ENCODE measurements at places on chromosomes 1 and 21. TPM values are rescaled to one million over a fixed set of nuclear protein-coding genes. Genes with fewer than 3 reads are reported as not detected.

NR5A2 gene
- total RNA-seq: 4.4 TPM

DNA sequence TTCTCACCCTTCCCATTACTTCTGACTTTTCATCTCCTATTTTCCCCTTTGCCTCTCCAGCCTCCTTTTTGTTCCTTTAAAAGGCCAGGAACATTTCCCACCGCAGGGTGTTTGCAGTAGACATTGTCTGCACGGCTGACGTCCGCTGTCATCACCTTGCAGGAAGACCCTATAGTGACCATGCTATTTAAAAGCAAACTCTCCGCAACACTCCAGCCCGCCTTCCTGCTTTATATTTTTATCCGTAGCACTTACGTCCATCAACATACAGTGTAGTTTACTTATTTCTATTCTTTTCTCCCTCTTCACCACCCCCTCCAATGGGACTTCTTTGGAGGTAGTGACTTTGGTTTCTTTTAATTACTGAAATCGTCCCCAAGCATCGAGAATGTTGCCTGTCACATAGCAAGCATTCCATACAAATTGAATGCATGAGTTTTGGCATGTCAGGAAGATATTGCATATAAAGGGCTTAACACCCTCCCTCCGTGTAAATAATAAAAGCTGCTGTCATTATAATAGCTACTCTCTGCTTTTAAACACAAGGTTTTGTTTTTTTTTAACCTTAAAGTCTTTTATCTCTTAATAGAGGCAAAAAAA lies 19.8 kb downstream of the SLC25A33 start:
- DNase-seq: no peak

DNA sequence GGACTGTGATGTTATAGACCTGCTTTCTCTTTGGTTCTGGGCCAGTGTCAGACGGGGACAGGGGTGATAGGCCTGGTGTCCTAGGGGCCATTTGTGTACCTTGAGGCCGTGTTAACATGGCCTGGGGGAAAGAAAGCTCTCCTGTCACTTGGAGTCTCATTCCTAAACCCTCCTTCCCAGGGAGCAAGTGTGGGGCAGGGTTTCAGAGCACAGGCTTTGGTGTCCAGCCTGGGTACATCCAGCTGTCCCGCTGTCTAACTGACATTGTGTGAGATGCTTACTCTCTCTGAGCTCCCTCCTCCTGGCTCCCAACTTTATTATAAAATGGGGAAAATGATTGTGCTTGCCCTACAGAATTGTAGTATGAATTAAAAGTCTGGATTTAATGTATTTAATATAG lies 32.6 kb upstream of the EPHA8 start:
- no peak for DNase-seq

GRCh38 chr21:36860736-36861594 lies 105.5 kb downstream of the HLCS start:
- DNase-seq: no peak

GRCh38 chr1:19066874-19067181 lies 110.4 kb upstream of the IFFO2 start:
- no peak for DNase-seq

NBPF6 gene
- 1.8 TPM for total RNA-seq

DNA sequence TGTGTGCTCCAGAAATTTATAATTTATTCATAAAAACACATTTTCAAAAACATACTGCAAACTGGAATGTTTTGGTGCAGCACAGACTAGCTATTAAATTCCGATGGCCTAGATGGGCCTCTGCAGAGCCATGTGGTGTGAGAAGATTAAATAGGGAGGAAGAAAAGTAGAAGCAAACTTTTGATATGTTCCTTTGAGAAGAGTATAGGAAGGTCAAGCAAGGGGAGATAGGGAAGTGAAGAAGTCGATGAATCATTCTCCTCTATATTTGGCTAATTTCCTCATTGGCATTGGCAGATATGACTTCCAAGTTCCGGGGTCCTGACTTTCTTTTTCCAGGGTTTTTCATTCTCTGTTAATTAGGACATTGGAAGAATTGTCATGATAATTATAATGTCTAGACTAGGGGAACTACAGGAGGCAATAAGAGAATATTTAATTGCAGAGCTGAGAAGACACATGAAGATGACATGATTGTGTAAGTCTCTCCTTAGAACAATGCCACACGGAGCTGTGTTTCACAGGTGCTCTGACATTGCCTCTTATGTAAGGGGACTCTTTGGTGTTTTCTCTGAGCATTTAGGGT lies 19.3 kb upstream of the ZNF326 start:
- no peak for DNase-seq

DNA sequence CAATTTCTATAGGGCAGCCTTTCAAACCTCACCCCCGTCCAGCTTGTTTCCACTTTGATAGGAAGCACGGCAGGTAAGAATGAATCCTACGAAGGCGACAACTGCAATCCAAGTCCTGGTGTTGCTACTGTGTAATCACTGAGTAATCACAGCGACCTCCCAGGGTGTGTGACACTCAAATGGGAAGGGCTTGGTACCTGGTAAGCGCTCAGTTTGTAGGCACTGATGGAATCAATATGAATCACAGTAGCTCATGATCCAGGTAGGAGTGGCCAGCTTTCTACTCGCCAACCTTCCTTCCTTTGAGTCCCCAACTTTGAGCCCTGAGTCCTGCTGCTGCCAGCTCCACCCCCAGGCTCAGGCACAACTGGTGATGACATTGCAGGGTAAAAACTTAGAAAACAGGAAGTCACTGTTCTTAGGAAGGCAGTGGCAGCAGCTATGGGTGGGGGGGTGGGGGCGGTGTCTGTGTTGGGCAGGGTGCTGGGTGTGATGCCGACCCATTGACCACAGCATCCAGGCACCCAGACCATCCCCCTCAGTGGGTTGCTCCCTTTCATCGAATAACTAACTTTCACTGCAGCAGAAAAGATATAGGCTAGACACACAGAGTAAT lies 70.7 kb downstream of the CD247 start:
- no peak for DNase-seq

DNA sequence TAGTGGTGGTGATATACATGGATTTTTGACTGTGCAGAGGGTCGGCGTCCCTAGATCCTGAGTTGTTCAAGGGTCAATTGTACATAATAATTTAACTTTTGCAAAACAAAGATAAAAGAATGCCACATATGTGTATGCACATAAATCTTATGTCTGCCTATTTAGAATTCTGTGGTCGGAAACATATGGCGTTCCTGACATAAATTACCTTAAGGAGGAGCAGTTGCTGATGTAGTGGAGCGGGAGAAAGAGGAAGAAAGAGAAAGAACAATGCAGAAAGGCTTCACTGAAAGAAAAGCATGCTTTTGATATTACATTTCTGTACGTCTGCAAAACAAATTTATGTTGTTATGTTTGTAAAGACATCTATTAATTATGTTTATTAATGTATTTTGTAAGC lies 40.0 kb downstream of the S1PR1 start:
- DNase-seq: no peak

- no peak for DNase-seq
Observed at GRCh38 chr1:43766086-43766784, 58.9 kb downstream of the ST3GAL3 start.

PTPRC gene
- 9.7 TPM for total RNA-seq

PROK1 gene
- total RNA-seq: 50.4 TPM

- no peak for DNase-seq
Observed at GRCh38 chr1:44717156-44717555, 13.8 kb downstream of the RNU5D-1 start.

GRCh38 chr1:213552045-213552444 lies 435.7 kb upstream of the PROX1 start:
- DNase-seq: no peak

- DNase-seq: no peak
Observed at GRCh38 chr1:46556822-46557221, 5.4 kb upstream of the KNCN start.

TMEM52 gene
- 143 TPM for total RNA-seq

GRCh38 chr1:148352470-148353053 lies 130.5 kb downstream of the PPIAL4G start:
- no peak for DNase-seq

DNA sequence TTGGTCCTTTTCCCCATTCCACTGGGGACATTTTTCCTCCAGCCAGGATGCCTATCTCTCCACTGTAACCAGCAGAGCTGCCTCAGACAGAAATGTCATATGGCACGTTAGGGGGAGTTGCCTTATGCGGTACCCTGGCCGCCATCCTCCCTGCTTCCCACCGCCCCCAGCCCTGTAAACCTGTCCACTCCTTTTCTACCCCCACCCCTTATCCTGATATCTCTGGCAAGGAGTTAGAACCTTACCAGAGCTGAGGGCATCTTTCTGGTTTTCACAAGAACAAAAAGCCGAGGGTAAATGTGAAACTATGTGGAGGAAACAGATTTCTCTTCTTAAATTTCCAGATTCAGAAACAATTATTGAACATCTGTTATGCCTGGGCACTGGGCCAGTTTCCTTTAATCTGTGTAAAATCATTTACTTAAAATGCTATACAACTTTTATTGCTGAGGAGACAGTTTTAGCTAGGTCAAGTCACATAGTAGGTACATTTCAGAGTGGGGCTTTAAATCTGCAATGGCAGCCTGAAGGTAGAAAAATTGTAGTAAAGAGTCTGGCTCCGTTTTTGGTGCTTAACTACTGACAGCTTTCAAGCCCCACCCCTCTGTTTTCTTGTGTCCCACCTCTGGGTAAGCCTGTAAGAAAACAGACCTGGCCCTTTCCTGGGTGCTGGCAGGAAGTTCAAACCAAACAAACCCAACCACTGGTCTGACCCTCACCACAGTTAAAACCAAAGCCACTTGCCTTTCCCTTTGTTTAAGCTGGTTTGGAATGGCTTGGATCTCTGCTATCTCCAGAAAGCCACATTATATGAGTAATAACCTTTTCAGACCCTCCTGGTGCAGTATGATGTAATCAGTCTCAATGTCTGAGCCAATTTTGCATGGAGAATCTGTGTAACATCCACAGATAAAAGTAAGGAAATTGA lies 319.0 kb downstream of the HHAT start:
- no peak for DNase-seq

DNA sequence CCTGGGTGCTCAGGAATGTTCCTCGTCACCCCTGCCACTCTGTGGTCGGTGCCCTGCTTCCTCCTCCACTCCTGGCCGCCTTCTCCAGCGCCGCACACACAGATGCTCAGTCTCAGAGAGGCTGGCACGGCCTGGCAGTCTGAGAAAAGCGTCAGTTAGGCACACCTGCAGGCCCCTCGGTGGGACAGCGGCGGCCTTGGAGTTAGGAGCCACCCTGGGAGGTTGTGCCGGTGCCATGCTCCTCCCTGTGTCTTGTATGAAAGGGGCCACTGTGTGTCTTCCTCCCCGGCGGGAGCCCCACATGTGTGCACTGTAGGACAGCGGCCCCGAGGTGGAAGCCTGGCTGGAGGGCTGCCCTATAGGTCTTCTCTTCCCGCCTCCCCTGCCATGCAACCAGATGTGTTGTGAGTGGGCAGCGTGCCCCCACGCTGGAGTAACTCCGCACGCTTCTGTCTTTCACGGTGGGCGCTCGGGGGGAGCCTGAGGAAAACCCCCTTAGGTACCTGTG lies 145.2 kb downstream of the PGBD5 start:
- DNase-seq: no peak

GRCh38 chr1:211677659-211678058 lies 2.2 kb upstream of the NEK2 start:
- DNase-seq: no peak

DNA sequence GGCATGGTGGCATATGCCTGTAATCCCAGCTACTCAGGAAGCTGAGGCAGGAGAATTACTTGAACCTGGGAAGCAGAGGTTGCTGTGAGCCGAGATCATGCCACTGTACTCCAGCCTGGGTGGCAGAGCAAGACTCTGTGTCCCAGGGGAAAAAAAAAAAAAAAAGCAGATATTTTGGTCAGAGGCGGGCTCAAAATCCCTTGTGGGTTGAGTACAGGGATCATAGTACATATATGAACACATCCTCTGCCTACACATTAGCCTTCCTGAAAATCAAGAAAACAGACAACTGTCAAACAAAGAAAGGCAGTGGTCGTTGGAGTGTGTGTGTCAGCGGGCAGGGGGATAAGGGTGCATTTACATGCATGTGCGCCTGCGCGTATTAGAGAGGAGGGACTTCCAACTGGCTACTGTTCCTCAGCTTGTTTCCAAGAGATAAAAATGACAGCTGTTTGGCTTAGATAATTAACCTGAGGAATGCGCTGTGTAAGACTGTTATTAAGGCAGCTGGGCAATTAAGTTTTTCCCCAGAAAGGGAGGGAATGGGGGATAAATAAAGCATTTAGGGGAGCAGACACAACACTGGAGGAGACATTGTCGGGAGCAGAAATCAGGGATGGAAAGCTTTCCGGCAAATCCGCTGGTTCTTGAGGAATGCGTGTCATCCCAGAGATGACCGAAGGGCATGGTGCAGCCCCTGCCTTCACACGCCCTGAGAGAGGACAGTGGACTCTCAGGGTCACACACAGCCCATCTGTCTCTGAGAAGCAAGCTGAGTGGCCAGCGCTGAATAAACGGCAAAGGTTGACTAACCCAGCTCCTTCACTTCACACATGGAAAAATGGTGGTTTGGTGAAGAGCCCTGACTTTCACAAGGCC lies 6.4 kb downstream of the LAMB3 start:
- DNase-seq: no peak

ANKRD65 gene
- 10.4 TPM for total RNA-seq

DNA sequence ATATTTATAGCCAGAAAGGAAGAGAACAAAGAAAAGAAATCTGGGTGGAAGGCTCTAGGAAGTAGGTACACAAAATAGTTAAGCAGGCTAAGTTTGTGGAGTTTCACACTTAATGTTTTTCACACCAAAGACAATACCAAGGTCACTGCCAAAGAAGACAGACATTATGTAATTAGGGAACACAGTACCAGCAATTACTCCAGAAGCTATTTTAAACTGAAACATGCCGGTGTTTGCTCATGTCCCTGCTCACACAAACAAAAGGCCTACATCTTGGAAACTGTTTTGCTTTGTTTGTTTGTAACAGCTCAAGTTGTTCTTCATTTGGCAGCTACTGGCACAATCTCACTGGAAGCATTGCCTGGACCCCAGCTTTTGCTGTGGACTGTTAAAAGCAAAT lies 88.5 kb upstream of the DAB1 start:
- no peak for DNase-seq

GRCh38 chr1:231480008-231480407 lies 48.5 kb upstream of the TSNAX start:
- DNase-seq: no peak

DNA sequence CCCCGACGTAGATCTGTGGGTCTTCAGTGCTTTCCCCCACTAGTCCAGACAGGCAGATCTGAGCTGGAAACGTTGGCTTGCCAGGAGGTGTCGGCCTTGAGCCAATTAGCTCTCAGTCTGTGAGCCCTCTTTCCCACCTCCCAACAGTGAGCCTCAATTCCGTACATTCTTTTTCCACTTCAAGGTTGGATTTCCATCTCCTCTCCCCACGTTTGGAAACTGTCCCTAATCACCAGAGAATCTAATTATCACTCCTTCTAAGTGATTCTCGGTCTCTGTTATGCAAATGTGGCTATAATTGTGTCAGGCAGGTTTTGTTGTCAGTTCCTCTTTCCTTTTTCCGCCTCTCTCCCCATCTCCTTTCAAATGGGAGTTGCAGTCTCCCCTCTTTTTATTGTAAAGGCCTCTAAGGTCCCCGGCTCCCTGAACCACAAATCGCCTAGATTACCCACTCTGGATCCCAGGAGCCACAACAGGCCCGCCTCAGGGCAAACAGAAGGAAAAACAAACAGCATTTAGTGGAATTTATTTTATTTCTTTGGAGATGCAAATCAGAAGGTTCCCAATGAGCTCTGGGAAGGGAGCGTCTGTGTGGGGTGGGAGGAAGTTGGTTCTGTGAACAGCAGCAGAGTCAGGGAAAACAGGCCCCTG lies 29.4 kb upstream of the LRRN2 start:
- no peak for DNase-seq

- no peak for DNase-seq
Observed at GRCh38 chr1:171794085-171794484, 12.6 kb downstream of the METTL13 start.

TTC39A gene
- 64.7 TPM for total RNA-seq

Data from testis (tissue), 5 donors.